ENCODE measurements at places on chromosomes 7 and 10.

DNA sequence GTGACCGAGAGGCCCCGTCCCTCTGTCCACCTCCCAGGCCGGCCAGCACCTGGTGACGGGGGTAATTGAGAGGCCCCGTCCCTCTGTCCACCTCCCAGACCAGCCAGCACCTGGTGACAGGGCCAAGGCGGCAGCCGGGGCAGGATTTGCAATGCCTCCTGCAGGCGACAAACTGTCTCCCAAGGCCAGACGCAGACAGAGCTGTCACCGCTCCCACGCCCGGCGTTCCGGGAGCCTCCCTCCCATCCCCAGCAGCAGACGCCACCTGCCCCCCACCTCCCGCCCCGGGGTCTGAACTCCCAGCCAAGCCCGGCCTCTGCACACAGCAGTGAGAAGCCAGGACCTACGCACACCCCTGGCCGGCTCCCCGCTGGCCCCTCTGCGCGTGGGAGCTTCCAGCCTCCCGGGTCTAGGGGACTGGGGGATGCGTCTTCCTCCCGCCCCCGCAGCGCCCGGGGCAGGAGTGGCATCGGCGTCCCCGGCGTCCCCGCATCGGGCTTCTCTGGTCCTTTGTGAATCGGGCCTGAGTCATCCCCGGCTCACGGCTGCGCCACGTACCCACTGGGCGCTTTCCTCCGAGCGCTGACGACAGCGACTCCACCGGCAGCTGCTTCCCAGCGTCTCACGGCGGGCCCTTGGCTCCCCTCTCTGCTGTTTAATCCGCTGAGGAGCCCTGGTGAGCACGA, 95.1 kb upstream of the DIP2C start:
- DNase-seq, result no peak

DNA sequence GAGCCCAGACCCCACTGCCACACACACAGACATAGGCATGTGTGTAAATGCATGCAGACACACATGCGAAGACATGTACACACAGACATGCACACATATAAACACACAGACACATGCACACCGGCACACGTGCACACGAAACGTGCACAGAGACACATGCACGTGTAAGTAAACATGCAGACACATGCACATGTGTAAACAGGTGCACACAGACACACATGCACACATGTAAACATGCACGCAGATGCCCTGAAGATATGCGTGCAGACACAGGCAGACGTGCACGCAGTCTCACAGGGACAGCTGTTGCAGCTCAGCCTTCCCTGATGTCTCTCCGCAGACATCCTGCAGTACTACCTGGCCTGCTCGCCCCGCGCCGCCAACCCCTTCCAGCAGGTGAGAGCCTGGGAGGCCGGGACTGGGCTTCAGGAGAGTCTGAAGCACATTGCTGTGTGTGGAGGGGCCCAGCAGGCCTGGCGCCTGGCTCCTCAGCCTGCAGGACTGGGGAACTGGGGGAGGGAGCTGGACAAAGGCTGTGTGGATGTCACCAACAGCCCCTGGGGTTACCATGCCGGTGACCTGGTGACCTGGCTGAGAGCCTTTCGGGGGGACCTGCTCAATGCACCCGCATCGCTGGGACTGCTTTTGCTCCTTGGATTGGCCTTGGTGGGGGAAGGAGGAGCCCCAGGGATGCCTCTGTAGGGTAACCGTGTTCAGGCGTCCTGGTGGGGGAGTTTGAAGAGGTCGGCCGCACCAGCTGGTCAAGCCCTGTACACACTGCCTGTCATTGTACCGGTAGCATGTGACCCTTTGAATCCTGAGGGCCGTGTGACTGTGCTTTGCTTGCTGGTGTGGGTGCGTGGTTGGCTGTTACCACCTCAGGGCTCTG, 20.3 kb downstream of the TTYH3 start:
- no peak for DNase-seq

GRCh38 chr7:56099653-56100052, 6.6 kb downstream of the CHCHD2 start:
- no peak for DNase-seq

DNA sequence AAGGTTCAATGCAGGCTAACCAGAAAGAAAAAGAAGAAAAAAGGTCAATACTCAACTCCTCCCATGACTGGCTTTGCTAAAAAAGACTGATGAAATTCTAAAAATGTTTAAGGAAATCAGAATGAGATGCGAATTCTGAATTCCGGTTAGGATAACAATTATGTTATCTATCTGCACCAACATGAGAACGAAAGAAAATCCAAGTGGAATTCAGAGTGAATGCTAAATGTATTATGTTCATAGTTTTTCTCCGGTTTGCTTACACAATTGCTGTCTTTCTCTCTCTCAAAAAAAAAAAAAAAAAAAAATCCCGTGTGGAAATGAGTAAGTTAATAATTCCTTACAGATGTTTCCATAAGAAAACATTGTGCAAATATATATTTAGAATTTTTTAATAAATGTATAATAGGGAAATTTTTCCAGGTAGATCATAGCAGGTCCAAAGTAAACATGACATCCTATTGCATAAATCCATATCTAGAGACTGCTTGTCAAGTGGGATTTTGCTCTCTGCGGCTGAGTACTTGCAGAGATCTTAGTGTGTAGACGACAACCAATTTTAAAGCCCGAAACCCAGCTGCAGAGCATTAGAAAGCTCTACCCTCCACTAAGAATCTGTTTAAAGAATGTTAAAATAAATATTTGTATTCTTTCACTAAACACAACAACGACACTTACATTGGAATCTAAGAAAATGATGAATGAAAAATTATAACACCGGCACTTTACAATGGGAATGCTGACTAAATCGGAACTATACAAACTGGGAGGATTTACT, 104.0 kb downstream of the JAZF1 start:
- no peak for DNase-seq

DNA sequence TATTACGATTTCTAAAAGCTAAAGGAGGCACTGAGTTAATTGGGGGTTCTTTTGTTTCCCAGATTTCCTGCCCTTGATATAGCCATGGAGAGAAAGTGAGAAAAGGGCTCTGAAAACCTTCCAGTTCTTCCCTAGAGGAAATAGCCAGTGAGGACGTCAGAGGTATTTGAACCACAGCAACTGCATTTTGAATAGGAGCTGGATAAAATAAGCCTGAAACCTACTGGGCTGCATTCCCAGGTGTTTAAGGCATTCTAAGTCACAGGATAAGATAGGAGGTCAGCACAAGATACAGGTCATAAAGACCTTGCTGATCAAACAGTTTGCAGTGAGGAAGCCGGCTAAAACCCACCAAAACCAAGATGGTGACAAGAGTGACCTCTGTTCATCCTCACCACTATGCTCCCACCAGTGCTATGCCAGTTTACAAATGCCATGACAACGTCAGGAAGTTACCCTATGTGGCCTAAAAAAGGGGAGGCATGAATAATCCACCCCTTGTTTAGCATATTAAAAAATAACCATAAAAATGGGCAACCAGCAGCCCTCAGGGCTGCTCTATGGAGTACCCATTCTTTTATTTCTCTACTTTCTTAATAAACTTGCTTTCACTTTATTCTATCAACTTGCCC, 85.1 kb upstream of the FRMD4A start:
- DNase-seq, result no peak

DNA sequence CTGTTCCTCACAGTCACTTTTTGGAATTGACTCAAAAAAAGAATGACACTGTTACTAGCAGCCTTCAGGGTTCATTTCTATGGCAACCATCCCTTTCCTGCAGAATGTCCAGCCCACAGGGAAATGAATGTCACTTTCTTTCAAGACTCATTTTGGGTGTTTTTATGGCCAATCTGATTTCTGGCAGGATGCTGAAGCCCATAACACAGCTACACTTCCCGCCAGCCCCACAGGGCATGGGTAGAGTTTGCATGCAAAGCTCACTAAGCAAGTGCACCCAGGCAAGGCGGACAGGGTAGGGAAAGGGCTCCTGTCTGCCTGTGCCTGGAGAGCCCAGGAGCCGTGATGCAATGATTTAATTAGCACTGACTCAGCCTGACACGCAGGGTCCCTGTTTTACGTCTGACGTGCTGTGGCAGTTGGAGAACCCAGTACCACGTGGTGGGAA, 26.1 kb upstream of the GPAM start:
- no peak for DNase-seq

GRCh38 chr7:28681693-28682310, 269.5 kb downstream of the CREB5 start:
- no peak for DNase-seq

- DNase-seq, result no peak
Observed at GRCh38 chr10:63318491-63318890, 147.3 kb downstream of the JMJD1C start.

DNA sequence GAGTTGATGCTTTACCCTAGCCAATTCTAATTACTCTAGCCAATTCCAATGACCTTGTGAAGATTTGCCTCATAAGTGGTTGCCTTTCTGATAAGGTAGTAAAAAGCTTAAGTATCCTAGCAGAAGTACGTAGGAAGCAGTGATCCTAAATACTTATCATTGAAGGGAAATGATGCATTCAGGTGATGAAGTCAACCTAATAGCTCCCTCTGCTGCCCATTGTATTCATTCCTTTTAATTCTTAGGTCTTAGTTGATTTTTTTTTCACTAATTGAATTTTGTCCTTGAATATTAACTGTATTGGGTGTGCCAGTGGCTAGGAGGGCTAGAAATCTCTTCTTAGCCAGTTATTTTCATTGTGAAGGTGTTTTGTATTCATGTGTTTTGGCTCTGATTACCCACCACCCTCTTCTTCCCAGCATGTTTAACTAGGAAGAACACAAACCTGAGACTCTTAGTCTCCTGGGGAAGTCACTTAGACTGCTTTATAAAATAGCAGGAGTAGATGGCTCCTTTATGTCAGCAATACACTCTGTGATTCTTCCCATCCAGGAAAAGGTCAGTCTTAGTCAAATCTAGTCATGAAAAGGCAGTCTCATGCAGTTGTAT, 46.3 kb downstream of the PLEKHA8 start:
- no peak for DNase-seq

DNA sequence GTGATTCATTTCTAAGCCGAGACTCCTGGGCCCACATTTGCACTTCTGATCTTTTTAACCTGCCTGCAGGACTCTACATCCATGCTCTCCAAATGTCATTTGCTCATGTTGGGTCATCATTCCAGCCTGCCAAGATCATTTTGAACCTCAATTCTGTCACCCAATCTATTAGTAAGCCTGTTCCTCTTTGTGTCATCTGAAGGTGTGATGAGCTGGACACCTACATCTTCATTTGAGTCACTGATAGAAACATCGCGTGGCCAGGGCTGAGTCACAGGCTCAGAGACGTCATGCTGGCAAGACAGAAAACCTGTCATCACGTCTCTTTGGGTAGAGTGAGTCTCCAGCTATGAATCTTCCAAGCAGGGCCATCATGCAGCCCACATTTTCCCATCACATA, 65.3 kb upstream of the SLF2 start:
- DNase-seq, result peak; percentile 31

GRCh38 chr10:29973921-29974320, 85.5 kb downstream of the JCAD start:
- DNase-seq, result no peak

DNA sequence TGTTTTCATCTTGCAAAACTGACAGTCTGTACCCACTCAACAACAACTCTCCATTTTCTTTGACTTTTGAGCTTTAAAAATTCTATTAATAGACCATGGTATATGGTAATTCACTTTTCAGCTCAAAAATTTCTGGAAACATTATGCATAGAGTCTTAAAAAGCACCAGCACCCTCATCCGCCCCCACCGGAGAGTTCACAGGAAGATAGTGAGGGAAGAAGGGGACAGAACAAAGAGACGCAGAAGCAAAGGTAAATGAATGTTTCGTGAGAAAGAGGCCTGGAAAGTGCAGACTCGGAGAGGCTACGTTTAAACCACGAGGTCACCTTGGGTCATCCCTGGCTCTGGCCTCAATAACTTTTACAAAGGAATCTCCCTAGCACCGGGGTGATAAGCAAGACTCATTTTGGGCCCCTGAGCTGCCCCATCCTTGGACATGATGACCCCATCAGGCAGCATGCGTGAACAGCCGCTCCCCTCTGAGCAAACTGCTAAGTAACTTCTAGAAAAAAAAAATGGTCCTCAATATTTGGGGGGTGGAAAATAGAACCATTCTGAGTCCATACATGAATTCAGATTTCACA, 96.3 kb downstream of the CPXM2 start:
- no peak for DNase-seq

DNA sequence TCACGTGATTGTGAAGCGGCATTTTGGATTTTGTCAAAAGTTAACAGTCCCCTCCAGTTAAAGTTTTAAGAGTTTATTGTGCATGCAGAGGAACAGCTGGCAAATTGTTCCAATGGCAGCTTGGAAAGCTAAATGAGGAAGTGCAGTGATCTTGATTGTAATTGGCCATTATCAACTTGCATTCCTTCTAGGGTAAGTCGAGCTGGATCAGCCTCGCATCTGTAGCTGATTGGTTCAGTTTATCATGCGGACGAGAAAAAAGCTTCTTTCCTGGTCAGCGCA, 566 bp downstream of the ZNF789 start:
- DNase-seq, result no peak

- DNase-seq, result no peak
Observed at GRCh38 chr10:111037858-111038257, 39.0 kb upstream of the ADRA2A start.

GRCh38 chr7:2197436-2198155, 35.1 kb downstream of the MAD1L1 start:
- DNase-seq, result no peak

DNA sequence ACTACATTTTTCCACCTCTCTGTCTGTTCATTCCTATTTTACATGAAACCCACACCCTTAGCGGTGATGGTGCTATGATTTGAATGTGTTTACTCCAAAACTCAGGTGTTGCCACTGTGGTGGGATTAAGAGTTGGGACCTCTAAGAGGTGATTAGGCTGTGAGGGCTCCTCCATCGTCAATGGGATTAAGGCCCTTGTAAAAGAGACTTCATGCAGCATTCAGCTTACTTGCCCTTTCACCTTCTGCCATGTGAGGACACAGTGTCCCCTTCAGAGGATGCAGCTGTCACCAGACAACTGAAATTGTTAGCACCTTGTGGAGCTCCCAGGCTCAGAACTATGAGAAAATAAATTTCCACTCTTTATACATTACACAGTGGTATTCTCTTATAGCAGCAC, 182.2 kb downstream of the NOC3L start:
- DNase-seq, result no peak

- DNase-seq, result no peak
Observed at GRCh38 chr10:10642189-10642588, 375.5 kb upstream of the CELF2 start.

DNA sequence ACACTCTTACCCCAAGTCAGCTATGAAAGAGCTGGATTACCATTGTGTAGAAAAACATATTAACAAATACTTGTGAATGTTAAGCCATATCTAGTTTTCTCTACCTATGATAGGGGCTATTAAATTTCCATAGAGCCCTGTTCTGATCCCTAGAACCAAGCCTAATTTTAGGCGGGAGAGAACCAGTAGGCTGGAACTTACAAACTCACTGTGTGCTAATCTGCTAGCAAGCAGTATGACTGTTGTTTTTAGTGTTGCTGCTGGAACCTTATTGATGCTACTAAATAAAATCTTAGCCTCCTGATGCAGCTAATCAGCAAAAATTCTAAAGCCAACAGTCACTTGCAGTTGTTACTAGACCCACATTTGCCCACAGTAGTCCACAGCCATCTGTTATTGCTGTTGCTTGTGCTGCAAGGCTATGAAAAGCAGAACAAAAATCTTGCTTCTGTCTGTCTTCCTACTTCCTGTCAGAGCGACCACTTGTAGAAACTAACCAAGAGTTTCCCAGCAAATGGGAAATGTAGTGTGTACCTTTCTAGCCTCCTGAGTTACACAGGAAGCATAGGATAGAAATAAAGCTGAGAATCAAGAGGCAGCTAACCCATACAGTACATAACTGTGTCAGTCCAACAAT, 368.4 kb downstream of the ARL4A start:
- DNase-seq, result no peak

GRCh38 chr7:2116989-2117591, 115.7 kb downstream of the MAD1L1 start:
- no peak for DNase-seq

- no peak for DNase-seq
Observed at GRCh38 chr10:114404171-114405010, at the start of gene AFAP1L2. AFAP1L2 (minus strand) TSS chr10:114404502; CDS start chr10:114404455, 47 bp downstream.

All from activated T-helper 1 cell treated with anti-CD3 and anti-CD28 coated beads, Interleukin-2, amount 50 U/mL, for 16 hours (primary cell).